ENCODE measurements at places on chromosomes 4 and X.

DNA sequence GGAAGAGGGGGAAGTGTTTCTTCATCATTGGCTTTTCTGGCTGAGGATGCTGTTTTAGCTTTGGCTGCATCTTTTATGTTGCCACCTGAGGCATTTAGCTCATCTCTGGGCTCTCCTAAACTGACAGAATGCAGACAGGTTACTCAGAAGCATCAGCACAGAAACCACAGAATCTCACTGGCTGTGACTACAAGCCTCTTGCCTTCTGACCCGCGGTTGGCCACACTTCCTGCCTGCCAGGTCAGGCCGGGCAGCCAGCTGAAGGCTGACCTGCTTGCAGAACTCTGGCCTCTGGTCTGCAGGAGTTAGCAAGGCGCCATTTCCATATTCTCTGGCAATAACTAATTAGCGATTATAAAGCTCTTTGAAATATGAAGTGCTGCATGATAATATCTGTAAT lies 366.5 kb downstream of the MID1IP1 start:
- no peak for DNase-seq

- no peak for DNase-seq
These were observed 106.4 kb downstream of the ABLIM2 start for GRCh38 chr4:8052160-8052691.

- no peak for DNase-seq
These were observed 102.2 kb downstream of the SEL1L3 start for GRCh38 chr4:25760518-25761157.

- peak; percentile 36 for DNase-seq
These were observed 28.4 kb upstream of the TNIP3 start for GRCh38 chr4:121192480-121192879.

DNA sequence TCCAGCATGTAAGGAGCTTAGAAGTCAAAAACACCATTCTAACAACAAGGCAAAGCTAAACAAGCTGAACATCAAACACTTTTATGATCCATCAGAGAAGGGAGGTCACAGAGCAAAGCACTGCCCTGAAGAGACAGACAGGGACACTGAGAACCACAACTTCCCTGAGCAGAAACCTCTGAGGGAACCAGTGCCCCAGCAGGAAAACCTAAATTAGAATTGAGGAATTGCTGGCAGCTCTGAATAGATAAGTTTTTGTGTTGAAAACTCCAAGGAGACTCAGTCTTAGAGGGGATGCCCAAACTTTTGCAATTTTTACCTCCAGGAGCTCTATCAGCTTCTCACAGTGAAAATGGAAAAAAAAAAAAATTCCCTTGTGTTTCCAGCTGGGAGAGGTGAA lies 83.0 kb upstream of the MAPK10 start:
- no peak for DNase-seq

GRCh38 chr4:113957956-113958355 lies 21.5 kb downstream of the ARSJ start:
- no peak for DNase-seq

DNA sequence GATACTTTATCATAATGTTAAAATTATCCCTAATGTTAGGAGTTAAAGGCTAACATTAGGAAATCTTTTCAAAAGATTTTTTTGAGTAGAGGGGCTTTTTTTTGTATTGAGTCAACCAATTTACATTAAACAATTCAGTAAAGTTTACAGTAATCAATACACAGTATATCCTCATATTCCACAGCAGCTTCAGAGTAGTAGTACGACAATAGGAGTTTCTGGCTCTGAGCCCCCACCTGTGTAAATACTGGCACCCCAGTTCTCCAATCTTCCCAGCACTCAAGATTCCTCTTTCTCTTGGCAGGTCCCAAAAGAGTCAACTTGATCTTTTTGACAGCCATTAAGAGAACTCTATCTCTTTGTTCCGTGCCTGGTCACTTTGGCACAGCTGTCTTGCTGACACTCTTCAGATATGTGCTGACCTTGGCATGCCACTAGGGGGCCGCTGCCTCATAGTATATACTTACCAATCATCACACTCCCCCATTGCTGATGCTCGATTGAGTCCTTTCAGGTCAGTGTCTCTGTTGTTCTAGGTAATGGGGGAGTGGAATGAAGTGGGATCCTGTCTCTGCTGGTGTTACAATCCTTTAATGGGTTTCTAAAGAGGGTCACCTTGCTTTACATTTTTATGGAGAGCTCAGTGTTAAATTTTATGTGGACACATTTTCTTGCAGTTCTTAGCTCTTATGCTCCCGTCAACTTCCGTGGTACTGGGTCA lies 19.5 kb upstream of the CCNI start:
- DNase-seq = peak; percentile 64

DNA sequence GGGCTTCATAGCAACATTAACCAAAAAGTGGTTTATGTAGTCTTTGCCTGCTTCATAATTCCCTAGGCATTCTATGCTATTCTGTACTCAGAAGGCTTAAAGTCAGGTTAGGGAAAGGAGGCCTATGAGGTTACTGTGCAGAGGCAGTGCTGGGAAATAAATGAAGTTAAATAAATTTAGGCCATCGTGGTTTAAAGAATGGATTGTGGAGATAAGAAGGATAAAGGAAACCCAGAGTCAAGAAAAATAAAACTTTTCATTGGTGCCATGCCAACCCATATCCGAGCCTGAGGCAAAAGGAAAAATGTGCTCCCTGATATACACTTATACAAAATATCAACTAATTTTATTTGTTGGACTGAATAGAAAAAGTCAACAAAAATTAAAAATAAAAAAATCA lies 70.2 kb downstream of the AR start:
- DNase-seq = no peak

- no peak for DNase-seq
These were observed 100.3 kb downstream of the EMCN start for GRCh38 chr4:100417565-100417964.

DNA sequence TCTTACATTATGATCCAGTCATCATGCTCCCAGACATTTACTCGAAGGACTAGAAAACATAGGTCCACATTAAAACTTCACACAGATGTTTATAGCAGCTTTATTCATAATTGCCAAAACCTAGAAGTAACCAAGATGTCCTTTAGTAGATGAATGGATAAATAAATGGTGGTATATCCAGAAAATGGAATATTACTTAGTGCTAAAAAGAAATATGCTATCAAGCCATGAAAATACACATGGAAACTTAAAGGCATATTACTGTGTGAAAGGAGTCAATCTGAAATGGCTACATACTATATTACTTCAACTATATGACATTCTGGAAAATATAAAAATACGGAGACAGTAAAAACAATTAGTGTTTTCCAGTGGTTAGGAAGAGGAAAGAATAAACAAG lies 1039.1 kb upstream of the INTU start:
- no peak for DNase-seq

- no peak for DNase-seq
These were observed 131.6 kb downstream of the ARHGAP24 start for GRCh38 chr4:85606505-85606904.

- DNase-seq = no peak
These were observed 56.2 kb downstream of the VCX3B start for GRCh38 chrX:8520791-8521190.

DNA sequence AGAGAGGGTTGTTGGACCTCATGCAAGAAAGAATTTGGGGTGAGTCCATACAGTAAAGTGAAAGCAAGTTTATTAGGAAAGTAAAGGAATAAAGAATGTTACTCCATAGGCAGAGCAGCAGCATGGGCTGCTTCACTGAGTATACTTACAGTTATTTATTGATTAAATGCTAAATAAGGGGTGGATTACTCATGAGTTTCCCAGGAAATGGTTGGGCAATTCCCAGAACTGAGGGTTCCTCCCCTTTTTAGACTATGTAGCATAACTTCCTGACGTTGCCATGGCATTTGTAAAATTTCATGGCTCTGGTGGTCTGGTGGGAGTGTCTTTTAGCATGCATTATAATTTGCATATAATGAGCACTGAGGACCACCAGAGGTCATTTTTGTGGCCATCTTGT lies 16.7 kb downstream of the PPP4R3C start:
- DNase-seq = no peak

GRCh38 chr4:2535376-2536192 lies 863 bp upstream of the FAM193A start:
- peak; percentile 54 for DNase-seq

DNA sequence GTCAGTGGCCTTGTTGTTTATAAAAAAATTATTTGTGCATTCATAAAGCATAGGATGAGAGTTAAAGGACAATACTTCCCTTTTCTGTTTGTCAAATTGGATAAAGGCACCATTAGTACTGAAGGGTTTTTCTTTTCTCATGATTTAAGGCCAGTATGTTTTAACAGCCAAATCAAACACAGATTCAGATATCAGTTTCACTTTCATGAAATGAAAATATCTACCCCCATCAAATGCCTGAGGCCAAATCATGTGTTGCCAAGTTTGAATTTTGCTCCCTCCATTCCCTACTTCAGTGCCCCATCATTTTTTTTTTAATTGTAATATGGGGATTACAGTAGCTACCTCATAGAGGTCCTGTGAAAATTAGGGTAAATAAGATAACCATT lies 745.9 kb downstream of the RPA4 start:
- peak; percentile 29 for DNase-seq

GRCh38 chr4:25984266-25984665 lies 70.2 kb downstream of the SMIM20 start:
- no peak for DNase-seq

GRCh38 chr4:9704551-9705332 lies 76.7 kb upstream of the DRD5 start:
- no peak for DNase-seq

DNA sequence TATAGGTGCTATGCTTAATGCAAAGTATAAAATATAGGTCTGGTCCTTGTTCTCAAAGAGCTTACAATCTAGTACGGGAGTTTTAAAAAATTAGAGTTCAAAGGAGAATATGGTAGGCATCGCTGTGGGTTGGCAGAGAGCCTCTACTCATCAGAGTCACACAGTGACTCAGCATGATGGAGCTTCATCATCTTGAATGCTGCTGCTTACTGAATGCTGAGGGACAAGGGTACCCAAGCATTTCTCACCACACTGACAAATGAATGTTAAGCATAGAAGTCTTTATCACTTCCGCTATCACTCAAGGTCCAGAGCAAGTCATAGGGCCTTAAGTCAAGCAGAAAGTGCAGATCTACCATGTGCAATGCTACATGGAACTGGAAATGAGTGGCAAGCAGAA lies 268.6 kb upstream of the IGFBP7 start:
- no peak for DNase-seq

DNA sequence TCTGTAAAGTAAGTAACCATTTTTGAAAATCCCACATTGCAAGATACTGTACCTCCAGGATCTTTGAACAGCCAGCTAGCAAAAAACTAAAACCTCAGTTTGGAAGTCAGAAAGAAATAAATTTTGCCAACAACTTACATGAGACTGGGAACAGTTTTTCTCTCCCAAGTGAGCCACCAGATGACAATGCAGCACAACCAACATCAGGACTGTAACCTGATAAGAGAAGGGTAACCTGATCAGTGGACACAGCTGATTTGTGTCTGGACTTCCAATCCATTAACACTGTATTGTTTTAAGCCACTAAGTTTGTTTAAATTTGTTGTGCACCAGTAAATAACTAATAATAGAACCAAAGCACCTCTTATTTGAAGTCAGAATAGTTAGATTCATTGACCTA lies 923.3 kb downstream of the FAT4 start:
- DNase-seq = no peak

- no peak for DNase-seq
These were observed 108.3 kb upstream of the DUSP21 start for GRCh38 chrX:44735498-44735897.

DNA sequence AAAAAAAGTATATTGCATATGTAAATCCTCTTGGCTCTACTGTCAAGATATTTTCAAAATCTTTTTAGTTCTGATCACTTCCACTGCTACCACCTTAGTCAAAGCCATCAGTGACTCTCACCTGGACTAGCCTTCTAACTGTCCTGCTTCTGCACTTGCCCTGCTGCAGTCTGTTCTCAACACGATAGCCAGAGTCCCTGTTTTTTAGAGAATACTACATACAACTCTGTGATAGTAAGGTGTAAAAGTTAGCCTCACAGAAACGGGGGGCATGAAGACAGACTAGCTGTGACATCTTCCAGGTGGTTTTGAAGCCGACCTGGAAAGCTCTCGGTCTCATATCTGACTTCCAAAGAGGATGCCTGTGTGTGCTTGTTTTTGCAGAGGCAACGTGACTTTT lies 24.7 kb downstream of the EIF2S3 start:
- DNase-seq = peak; percentile 23

DNA sequence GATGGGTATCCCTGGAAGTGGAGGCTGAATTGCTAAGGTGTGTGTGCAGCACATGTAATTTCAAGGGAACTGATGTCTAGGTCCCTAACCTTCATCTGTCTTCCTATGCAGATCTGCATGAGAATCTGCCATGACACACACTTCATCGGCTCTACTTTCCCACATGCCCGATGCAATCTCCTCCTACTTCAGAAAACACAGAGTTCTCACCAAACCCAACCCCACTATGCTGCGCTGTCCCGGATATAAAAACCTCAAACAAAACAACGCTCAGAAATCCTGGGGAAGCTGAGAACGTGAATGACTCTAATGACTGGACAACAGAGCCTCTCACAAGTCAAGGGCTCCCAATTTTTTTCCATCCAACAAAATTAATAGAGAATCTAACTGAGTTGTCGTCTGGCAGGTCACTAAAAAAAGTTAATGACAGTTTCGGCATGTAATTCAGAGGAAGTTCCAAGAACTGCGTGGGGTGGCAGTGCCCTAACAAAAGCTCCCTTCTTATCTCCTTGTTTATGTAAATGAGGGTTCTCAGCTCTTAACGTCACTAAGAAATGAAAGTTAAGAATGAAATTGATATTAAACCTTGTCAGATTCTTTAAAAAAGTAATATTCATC lies 39.0 kb downstream of the STX18 start:
- peak; percentile 23 for DNase-seq

- no peak for DNase-seq
These were observed 263.2 kb downstream of the PDHA2 start for GRCh38 chr4:96103086-96103485.

- no peak for DNase-seq
These were observed 71.3 kb downstream of the STIM2 start for GRCh38 chr4:26931966-26932365.

GRCh38 chr4:109383823-109384222 lies 49.8 kb upstream of the SEC24B start:
- DNase-seq = no peak

DNA sequence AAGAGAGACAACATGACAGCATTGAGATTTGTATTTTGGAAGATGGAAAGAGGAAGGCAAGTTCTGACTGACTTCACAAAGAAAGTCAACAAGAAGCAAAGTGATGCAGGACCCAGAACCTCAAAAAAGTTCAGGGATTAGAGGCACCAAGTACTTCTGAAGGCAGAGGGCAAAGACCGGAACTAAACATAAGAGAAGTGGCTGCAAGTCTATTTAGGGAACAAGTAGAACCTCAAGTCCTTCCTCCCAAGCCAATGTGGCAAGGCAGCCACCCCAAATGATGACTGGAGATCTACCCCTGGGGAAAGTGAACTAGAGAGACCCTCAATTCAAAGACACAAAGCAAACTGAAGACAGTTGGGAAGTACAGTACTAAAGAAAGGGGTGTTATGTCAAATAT lies 46.6 kb downstream of the SLC39A8 start:
- no peak for DNase-seq
